ENCODE measurements at places on chromosomes 4 and X.

DNA sequence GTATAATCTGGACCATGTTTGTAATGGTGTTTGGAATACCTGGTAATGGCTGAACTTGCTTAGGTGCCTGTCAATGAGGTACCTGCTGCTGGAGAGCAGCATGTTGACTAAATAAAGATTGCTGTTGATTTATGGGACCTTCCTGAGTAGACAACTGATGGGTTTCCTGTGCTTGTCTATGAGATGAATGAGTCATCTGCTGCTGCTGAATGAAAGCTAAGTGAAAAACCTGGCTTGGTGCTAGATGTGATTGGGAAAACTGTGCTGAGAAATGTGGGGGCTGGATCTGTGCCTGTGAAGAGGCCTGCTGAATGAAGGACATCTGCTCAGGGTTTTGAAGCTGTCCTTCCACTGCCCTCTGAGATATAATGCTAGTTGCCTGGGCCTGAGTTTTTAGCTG is 69.6 kb downstream of the WNK3 start:
- no peak for DNase-seq

DNA sequence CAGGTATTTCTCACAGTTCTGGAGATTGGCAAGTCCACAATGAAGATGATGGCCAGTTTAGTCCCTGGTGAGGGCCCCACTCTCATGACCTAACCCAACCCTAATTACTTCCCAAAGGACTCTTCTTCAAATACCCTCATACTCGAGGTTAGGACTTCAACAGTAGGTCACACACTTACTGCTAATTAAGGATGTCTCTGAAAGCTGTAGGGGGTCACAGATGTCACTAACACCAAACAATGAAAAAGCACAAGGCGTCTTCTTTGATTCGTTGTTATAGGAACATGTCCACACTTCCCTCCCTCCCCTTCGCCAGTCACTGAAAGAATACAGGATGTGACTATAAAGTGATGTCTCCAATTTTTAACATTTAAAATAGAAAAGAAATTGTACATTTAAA is 309.7 kb downstream of the PACRGL start:
- DNase-seq, result no peak

- no peak for DNase-seq
Measured at GRCh38 chrX:152588206-152588605, 49.5 kb upstream of the GABRQ start.

DNA sequence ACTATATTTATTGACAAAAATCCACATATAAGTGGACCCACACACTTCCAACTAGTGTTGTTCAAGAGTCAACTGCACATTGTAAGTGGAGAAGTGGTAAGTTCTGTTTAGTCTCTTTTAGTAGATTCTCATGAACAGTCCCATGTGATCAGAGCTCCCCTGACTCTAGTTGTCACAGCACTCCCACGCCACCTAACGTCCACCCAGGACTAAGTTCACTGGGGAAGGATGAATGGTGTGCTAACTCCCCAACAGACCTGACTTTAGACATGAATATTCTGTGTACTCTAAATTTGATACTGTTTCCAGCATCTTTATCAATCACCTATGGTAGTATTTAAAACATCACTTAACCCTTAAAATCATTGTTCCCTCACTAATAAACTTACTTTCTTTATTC is 59.8 kb downstream of the PACRGL start:
- no peak for DNase-seq

Data from stimulated activated CD8-positive, alpha-beta memory T cell treated with anti-CD3 and anti-CD28 coated beads, Interleukin-4, amount 100 ng/mL, for 1 hour (primary cell).